ENCODE measurements at places on chromosomes 6 and 20.

DNA sequence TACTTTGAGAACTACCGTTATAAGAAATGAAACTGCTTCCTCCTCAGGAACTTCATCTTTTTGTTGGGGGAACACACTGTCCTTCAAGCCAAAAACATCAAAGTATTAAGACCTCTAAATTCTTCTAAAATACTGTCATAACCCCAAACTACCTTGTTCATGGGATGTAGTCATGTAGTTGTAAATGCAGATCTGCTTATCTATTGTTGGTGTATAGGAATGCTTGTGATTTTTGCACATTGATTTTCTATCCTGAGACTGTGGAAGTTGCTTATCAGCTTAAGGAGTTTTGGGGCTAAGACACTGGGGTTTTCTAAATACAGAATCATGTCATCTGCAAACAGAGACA, 282.9 kb upstream of the RUNX2 start:
- no peak for DNase-seq

GRCh38 chr20:48308882-48309281, 518.9 kb downstream of the PREX1 start:
- no peak for DNase-seq

- no peak for DNase-seq
Measured at GRCh38 chr6:37432590-37432915, 468 bp upstream of the CMTR1 start.

DNA sequence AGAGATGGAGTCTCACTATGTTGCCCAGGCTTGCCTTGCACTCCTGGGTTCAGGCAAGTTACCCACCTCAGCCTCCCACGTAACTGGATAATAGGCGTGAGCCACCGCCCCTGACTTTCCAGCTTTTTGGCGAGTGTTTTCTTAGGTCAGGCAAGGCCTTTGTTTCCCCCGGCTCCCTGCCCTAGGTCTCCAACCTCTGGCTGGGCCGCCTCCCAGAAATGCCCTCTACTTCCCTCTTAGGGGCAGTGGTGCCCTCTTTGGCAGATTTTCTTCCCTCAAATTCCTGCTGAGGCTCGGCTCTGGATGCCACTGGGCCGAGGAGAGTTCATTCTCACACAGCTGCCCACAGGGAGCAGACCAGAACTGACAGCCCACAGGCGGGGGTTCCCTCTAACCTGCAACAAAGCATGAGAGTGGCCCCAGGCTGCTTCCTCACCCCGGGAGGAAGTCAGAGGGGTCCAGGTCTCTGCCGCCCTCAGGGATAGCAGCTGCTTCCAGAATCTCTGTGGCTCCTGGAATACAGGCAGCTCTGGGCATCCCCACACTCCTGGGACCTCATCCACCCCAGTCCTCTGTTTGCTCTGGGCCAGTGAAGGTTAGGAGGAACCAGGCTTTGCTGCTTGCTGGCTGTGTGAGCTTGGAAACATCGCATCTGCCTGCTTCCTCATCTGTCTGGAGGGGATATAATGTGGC, 56.5 kb downstream of the TCP11 start:
- no peak for DNase-seq

DNA sequence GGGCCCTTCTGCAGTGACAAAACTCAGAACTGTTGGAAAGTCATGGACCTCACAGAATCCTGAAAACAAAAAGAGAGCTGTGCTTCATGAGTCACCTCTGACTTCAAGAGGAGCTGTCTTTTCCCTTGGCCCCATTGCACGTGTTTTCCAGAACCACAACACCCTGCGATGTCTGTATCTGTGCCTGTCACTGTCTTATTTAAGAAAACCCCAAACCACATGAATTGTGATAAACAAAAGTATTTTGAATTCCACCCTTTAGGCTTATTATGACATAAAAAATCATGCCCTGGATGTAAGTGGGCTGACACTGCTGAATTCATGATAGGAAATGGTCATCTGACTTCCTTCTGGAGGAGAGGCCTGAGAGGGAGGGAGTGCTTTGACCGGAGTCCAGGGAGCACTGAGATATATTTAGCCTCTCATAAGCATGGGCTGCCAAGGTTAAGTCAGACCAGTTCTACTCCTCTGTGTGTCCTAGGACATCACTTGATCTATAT, 96.4 kb upstream of the DUSP22 start:
- no peak for DNase-seq

GRCh38 chr6:33691456-33692077, 19.9 kb downstream of the UQCC2 start:
- DNase-seq = no peak

DNA sequence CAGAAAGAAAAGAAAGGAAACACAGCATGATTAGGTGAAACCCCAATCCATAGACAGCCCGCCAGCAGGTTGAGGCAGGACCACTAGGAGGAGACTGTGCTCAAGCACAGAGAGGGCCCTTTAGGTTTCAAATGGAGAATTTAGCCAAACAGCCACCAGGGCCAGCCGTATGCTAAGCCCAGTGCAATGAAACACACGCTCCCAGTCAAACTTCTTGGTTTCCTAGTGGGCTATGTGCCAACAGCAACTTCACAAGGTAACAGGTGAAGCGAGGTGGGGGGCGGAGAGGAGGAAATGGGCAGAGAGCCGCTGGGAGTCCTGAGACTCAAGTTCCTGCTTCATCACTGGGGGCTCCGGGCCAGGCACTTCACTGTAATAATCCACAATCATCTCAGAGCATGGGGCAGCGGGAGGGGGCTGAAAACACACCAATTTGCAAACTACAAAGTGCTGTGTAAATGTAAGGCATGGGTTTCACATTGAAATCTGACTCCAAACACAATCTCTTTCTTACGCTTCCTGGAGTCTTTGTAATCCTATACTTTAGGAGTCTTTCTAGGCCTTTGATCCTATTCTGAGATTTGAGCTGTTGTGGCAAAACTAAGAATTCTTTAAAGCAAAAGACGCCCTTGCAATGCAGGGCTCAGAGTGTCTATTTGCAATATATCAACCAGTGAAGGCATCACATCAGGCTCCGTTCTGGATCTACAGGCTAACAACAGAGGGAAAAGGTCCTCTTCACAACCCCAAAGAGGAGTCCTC, 117.3 kb downstream of the OPRM1 start:
- no peak for DNase-seq

DNA sequence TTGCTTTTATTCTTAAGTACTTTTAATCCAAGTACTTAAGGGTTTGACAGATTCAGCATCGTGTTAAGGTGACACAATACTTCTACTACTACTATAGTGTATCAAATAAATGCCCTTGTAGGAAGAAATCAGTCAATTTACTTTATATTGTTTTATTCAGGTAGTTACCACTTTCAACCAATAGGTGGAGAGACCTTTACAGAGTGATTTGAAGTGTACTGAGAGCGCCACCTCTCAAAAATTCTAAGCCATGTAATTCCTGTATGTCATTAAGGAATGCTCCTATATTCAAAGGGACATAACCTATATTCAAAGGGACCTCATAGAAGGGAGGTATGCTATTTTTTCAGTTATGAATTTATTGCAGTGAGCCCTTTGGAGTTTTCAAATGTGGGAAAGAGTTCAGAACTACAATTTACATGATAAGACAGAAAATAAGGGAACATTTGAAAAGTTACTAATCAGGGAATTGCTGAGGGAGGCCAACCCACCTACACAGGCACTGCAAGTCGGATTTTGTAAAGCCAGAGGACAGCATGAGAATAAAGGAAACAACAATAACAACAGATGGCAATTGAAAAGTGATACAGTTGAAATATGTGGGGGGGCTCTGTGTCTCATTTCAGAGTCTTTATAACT, 955.6 kb downstream of the TBC1D32 start:
- no peak for DNase-seq

- DNase-seq = no peak
Measured at GRCh38 chr6:56259234-56260077, 12.1 kb upstream of the COL21A1 start.

- no peak for DNase-seq
Measured at GRCh38 chr6:96212066-96212465, 196.3 kb downstream of the FUT9 start.

DNA sequence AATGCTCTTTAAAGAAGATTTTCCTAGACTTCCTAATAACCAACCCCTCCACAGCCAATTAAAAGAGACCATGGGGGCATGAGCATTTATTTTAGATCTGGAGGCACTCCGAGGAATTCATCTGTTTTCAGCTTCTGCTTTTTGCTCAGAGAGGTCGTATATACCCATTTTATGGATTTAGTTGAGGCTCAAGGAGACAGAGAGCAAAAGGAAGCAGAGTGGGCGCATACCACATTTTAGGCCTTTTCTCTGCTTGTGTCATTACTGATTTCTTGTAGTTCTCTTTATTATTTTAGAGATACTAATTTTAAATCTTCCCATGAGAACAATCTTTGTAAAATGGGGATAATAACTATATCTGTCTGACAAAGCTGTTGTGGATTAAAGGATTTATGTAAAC, 129.6 kb upstream of the IFNGR1 start:
- no peak for DNase-seq

- no peak for DNase-seq
Measured at GRCh38 chr6:45387236-45387635, 9.5 kb upstream of the SUPT3H start.

DNA sequence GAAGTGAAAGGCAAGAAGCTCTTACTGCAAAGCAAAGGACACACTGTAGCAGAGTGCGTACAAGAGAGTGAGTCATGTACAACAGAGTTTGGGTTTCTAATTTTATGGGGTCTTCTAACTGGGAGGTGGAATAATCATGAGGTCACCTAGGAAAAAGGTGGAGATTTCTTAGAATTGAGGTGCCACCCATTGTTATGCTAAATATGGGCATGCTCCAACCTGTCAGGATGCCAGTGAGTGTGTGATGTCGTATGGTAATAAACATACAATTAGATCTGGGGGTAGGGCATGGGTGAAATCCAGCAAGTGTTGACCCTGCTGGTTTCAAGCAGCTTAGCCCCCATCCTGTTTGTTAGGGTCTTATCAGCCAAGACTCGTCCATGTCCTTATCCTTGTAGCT, 46.6 kb downstream of the OR2B6 start:
- no peak for DNase-seq

Measured in keratinocyte (primary cell).